ENCODE measurements at places on chromosomes 13 and 19.

GRCh38 chr19:14517840-14518505 is at the start of gene DNAJB1:
Gene DNAJB1 (minus strand): TSS chr19:14518397. CDS start chr19:14518349, 48 bp downstream.
- DNase-seq = peak; percentile 94

GRCh38 chr13:108020027-108020426 is 195.3 kb downstream of the LIG4 start:
- no peak for DNase-seq

DNA sequence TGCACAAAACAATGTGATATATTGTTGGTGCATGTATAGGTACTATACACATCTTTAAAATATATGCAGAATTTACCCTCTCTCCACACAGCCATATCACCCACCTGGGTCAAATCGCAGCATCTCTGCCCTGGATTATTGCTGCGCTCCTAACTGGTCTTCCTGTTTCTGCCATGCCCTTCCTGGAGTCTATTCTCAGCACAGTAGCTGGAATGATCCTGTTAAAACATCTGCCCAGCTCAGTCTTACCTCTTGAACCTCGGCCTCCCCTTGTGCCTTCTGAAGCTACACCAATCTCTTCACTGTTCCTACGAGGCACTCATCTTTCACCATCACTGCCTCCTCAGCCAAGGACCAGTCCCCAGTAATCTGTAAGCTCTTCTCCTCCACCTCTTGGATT is 25.5 kb upstream of the TNFRSF19 start:
- no peak for DNase-seq

GRCh38 chr19:5430237-5430636 is 25.0 kb upstream of the ZNRF4 start:
- no peak for DNase-seq

GRCh38 chr19:55492362-55492944 is 4.2 kb downstream of the SSC5D start:
- DNase-seq = no peak

DNA sequence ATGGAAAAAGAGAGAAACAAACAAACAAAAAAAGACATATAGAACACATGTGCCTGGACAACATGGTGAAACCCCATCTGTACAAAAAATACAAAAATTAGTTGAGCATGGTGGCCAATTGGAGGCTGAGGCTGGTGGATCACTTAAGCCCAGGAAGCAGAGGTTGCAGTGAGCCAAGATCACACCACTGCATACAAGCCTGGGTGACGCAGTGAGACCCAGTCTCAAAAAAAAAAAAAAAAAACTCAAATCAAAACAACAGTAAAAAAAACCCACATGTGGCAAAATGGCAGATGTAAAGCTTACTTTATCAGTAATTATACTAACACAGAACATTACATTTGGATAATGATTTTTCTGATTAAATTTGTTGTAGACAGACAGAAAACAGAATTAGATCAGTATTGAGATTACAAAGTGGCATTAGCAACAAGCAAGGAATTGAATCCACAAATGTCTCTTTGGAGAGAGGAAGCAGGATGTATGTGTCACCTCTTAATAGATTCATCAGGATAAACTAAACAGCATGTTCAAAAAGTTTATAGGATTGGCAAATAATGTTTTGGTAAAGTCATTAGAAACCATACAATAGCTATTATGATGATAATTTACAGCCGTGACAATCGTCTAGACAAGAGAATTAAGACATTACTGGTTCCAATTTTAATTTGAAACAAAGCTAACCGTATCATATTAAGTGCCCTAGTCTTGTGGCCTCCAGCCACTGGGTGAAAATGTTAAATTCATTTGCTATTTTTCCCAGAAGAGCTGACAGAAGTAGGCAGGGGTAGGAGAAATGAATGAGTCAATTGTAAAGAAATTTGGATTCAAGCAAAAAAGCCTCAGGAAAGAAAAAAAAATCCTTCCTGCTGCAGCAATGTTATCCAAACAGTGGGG is 206.0 kb downstream of the FGF14 start:
- no peak for DNase-seq

- DNase-seq = no peak
Observed at GRCh38 chr19:31572976-31573298, 223.7 kb upstream of the TSHZ3 start.

GRCh38 chr13:101026736-101027398 is 352.3 kb upstream of the TMTC4 start:
- DNase-seq = no peak

GRCh38 chr13:60147361-60147760 is 16.4 kb downstream of the DIAPH3 start:
- DNase-seq = no peak

DNA sequence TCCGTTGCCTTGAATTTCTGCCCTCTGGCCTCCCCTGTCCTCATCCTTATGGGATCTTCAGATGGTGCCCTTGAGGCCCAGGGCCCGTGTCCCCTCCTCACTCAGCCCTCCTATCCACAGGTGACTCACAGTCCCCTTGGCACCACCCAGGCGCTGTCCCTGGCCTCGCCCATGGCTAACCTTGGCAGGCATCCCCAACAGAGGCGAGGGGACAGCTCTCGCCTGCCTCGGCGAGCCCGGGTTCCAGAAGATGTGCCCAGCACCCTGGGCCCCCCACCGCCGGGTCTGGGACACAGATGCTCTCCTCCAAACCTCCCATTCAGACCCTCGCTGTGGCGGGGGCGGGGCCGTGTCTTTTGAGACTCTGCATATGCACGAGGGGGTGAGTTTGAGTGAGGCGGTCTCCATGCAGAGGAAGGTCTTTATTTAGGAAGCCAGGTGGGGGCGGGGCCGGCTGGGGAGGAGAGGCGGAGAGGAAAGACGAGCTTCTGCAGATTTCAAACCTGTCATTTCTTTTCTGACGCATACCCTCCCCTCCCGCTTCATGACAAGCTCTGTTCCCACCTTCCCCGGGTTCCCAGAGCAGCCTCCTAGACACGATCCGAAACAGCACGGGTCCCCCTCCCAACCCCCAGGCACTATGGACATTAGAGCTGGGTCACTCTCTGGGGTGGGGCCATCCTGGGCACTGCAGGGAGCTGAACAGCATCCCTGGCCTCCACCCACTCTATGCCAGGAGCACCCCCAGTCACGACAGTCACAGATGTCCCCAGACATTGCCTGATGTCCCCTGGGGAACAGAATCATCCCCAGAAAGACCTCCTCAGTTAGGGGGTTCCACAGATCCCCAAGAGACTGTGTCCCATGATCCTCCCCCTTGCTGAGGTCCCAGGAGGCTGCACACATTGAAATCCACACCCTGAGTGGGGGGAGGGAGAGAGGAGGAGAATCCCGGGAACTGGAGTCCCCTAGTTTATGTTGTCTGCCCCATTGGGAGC is 48.5 kb downstream of the GNG7 start:
- DNase-seq = no peak

DNA sequence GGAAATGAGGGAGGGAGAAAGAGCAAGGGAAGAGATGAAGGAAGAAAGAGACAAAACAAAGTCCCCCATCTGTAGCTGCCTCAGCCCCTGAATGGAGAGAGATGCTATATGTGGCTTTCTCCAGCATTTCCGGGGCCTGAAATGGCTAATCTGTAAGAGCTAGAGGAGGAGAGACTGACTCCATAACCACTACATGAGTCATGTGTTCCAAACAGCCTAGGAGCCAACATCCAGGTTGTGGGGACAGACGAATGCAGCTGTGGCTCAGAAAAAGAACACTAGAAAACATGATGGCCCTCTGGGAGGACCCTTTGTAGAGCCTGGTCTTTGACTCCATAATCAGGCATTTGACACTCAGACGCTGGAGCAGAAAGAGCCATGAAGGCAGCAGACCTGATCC is 292.0 kb upstream of the ZNF507 start:
- no peak for DNase-seq

- no peak for DNase-seq
Observed at GRCh38 chr19:47176071-47176626, 45.5 kb downstream of the SAE1 start.

DNA sequence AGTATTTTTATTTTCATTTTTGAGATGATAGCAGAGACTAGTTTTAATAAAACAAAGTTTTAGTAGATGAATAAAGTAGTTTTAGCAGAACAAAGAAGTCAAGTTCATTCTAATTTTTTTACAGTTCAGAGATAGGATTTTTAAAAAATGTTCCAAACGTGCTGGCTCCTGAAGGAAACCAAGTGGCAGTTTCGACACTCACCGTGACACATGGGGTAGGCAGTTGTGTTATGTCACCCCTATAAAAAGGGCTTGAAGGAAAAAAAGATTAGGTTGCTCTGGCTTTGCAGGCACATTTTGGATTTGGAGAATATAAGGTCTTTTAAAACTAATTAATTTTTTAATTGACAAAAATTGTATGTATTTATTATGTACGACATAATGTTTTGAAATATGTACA is 305.2 kb downstream of the NDFIP2 start:
- no peak for DNase-seq

DNA sequence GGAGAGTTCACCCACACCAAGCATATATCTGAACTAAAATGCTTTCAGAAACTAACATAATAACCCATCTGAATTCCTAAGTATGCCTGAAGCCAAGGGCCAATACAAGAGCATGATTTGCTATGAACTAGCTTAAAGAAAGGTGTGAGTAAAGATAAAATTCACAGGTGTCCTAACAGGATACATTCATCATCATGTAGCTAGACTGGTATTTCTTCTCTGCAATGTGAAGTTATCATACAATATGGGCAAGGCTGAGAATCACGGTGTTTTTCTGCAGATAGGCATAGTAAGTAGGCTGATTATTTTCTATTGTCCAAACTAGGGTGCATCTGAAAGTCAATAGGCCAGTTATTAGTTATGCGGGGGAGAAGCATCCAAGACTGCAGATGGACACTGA is 63.1 kb downstream of the STK24 start:
- DNase-seq = no peak

- no peak for DNase-seq
Observed at GRCh38 chr13:43268632-43269031, 245.2 kb downstream of the DNAJC15 start.

- no peak for DNase-seq
Observed at GRCh38 chr13:99822820-99823219, 148.7 kb downstream of the ZIC5 start.

- no peak for DNase-seq
Observed at GRCh38 chr19:28247243-28247642, 965.7 kb downstream of the UQCRFS1 start.

DNA sequence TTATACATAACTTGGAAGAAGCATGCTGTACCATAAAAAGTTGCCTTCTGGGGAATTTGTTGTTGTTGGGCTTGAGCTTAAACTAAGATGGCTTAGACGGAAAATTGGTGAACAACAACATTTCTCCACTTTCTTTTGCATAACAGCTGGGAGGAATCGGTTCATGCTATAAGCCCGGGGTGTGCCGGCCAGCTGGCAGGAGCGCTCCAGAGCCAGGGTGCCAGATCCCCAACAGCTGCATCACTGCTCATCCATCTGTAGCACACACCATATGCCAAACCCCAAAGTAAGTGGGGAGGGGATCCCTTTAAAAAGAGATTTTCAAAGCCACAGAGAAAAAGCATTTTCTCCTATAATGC is 419.5 kb upstream of the ARGLU1 start:
- no peak for DNase-seq

DNA sequence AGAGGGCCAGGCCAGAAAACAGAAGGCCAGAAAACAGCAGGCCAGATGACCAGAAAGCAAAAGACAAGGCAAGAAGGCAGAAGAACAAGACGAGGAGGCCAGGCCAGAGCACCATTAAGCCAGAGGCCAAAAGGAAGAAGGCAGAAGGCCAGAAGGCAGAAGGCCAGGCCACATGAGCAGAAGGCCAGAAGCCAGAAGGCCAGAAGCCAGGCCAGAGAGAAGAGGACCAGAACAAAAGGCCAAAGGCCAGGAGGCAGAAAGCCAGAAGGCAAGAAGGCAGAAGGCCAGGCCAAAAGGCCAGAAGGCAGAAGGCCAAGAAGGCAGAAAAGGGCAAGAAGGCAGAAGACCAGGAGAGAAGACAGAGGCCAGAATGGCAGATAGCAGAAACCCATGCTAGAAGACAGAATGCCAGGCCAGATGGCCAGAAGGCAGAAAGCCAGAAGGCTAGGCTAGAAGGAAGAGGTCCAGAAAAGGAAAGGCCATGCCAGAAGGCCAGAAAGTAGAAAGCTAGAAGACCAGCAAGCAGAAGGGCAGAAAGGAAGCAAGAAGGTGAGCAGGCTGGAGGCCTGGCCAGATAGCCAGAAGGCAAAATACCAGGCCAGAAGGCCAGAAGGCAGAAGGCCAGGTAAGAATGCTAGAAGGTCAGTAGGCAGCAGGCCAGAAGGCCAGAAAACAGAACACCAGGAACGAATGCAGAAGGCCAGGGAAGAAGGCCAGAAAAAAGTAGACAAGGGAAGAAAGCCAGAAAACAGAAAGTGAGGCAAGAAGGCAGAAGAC is 187.6 kb downstream of the TUBA3C start:
- no peak for DNase-seq

- DNase-seq = no peak
Observed at GRCh38 chr19:15623711-15624318, 8.8 kb downstream of the CYP4F8 start.

GRCh38 chr13:103525530-103525929 is 459.3 kb upstream of the SLC10A2 start:
- no peak for DNase-seq

GRCh38 chr13:35843272-35843671 is 287.9 kb downstream of the DCLK1 start:
- no peak for DNase-seq

GRCh38 chr19:16834747-16835146 is 5.5 kb downstream of the SIN3B start:
- no peak for DNase-seq

- no peak for DNase-seq
Observed at GRCh38 chr19:28971049-28971448, 241.9 kb downstream of the UQCRFS1 start.

DNA sequence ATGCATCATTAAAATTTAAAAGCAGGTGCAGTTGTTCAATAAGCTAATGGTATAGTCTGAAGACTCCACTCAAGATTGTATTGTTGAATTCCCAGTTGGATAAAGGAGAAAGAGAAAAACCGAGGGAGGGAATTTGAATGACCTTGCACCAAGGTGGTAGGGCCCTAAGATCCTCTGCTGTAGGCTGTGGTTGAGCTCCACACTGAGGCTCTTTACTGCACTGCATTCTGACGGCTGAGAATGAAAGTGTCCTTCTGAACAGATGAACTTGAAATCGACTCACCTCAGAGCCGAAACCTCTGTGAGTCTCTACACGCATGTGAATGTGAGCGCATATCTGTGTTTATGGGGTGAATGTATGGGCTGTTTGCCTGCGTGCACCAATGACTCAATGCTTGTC is 388.9 kb upstream of the DACH1 start:
- DNase-seq = no peak

Measured in upper lobe of right lung (tissue), 1 donor.